Posterior cingulate gyrus (tissue), 11 donors: ENCODE measurements at places on chromosomes 7 and 10.

- DNase-seq: no peak
These were observed 49.8 kb upstream of the DUSP5 start for GRCh38 chr10:110447886-110448285.

GRCh38 chr7:156496363-156496769 lies 144.2 kb upstream of the RNF32 start:
- DNase-seq: no peak

- no peak for DNase-seq
These were observed 31.7 kb downstream of the CISD1 start for GRCh38 chr10:58300676-58301075.

- no peak for DNase-seq
These were observed 97.7 kb downstream of the PARD3 start for GRCh38 chr10:34717429-34717828.

- DNase-seq: no peak
These were observed 148.8 kb upstream of the ODAD2 start for GRCh38 chr10:28147706-28148105.

GRCh38 chr7:136342251-136342650 lies 365.1 kb upstream of the MTPN start:
- DNase-seq: no peak

GRCh38 chr10:78691301-78692030 lies 377.3 kb upstream of the ZMIZ1 start:
- DNase-seq: no peak

DNA sequence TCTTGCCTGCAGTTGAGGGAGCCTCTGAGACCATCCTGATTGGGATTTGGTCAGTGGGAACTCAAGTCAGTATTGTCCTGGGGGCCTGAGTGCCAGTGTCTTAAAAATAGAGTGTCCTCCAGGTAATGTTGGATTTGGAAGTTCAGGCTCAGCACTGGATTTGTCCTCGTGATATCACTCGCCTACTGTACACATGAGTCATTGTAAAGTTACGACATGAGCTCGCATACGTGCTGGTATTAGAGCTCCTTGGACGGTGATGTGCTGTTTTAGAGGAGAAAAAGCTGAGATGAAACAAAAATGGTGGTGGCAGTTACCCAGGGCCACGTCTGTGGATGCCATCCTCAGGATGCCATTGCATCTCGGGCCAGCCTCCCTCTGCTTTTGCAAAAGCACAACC lies 78.2 kb downstream of the MGMT start:
- no peak for DNase-seq

DNA sequence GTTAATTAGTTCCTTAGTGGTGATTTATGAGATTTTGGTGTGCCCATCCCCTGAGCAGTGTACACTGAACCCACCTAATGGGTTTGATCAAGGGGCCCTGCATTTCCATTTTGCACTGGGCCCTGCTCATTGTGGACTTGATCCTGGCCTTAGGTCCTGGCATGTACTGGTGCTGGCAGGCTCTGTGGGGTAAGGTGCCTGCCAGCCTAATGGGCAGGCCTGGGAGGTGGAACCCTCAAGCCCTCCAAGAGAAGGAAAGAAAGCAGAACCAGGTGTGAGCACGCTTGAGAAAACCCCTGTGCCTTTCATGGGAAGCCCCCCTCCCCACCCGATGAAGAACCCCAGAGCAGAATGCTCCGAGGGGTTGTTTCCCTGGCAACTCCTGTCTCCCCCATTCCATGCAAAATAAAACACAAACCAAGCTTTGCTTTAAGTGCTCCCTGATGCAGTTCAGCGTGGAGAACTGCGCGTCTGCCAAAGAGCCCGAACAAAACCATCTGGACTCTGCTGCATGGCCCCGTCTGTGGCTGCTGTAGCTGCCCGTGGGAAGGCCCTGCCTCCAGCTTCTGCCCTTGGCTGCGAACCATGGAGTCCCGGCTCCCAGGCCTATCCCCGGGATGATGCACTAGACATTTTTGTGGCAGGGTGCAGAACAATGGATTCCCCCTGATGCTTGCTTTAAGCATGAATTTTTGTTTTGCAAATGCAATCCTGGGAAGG lies 123.3 kb downstream of the PRPF18 start:
- peak; percentile 94 for DNase-seq
